Naive thymus-derived CD4-positive, alpha-beta T cell (primary cell): ENCODE measurements at places on chromosomes 16 and 17. TPM values are rescaled to one million over a fixed set of nuclear protein-coding genes. Genes with fewer than 3 reads are reported as not detected.

GRCh38 chr17:77696721-77697460 is 261.6 kb upstream of the TNRC6C start:
- no peaks in the 10 kb centered on the region for H3K4me1 ChIP-seq
- no peak for DNase-seq
- no peak overlapping the region for H3K4me3 ChIP-seq
- H3K27me3 ChIP-seq: no peaks in the 10 kb centered on the region
- no peak overlapping the region for H3K27ac ChIP-seq

- no peak overlapping the region for H3K4me3 ChIP-seq
- H3K27ac ChIP-seq: no peak overlapping the region
- no peaks in the 10 kb centered on the region for H3K27me3 ChIP-seq
These were observed 6.5 kb upstream of the CCDC154 start for GRCh38 chr16:1450841-1451240.

DNA sequence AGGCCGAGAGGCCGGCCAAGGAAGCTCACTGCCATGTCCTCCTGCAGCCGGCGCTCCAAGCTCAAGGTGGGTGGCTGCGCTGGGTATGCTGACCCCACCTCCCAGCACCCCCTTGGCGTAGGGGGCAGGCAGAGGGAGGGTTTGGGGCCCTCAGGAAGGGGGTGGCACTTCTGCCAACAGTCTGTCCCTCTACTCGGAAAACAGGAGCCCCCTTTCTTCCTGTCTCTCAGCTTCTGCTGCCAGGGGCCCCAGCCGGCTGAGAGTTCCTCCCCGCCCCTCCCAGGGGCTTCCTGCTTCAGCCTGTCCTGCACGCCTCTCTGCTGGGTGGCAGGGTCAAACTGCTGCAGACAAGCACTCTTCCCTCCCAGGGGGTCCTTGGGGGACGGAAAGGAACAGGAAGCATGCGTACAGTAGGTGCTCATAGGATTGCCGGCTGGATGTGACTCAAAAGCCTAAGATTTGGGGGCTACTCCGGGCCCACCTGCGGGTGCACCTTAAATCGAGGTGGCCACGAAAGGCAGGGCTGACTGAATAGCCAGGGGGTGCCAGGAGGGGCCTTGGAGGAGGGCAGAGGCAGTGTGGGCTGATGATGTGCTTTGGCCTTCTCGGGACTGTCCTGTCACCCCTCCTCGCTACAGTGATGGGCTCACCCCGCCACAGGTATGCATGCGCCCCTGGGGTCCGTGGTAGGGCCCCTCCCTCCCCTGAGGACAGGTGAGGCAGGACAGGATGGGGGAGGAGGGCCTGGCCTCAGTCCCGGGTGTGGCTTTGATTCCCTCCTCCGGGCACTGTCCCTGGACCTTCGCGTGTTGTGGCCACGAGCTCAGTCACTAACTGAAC is 4.0 kb downstream of the CBX2 start:
- peaks cover 9% of the 10 kb centered on the region for H3K4me1 ChIP-seq
- H3K36me3 ChIP-seq: no peaks in the 10 kb centered on the region
- no peak for DNase-seq
- H3K4me3 ChIP-seq: no peak overlapping the region
- H3K27me3 ChIP-seq: peaks cover 4% of the 10 kb centered on the region

PSMC5 gene
- total RNA-seq: 105 TPM

MAF gene
- total RNA-seq: 54.6 and 56.4 TPM in 2 replicates

CCNF gene
- total RNA-seq: 3.4 TPM

COASY gene
- total RNA-seq: 70.4 TPM
